Stimulated activated CD8-positive, alpha-beta memory T cell treated with anti-CD3 and anti-CD28 coated beads, Interleukin-4, amount 100 ng/mL, for 1 hour (primary cell): ENCODE measurements at places on chromosomes 4 and X.

DNA sequence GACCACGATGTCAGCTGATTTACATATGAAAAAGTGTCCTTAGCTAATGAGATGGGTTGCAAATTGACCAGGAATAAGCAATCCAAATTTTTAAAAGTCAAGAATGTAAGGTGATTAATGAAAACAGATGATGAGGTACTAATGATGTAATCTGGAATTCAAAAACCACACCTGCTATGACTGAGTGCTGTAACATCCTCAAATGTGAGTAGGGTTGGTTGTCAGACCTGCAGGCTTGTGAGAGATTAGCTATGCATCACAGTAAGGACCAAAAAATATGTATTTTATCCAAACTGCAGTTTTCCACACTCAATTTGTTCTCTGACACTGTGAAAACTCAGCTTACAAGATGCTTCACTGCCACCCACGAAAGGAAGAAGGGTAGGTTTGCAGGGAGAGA, 242.5 kb downstream of the OPHN1 start:
- DNase-seq = no peak

DNA sequence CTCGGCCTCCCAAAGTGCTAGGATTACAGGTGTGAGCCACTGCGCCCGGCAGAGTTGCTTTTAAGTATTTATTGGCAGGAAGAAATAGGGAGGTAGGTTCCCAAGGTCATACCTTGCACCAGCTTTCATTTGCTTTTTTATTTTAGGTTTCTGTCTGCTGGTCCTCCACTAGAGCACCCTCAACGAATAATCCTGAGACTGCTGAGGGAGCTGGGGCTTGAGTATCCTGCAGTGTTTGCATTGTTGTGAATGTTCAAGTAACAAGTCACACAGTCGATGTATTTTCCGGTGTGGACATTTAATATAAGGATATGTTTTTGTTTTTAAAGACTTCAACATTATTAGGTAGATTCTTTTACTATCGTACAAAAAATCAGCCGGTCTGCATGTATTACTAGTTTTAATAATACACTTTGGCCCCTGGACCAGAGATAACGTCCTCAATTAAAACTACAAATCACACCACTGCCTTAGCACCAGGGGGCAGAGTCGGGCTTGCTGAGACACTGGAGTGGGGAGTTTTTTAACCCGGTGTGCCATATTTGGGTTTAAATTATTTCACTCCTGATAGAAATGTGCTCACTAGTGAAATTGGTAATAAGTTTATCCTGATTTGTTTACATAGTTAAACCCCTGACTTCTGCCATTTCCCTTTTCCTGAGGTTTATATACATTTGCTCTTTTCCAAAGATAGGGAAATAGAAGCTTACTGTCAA, 11.6 kb downstream of the SMIM20 start:
- no peak for DNase-seq

DNA sequence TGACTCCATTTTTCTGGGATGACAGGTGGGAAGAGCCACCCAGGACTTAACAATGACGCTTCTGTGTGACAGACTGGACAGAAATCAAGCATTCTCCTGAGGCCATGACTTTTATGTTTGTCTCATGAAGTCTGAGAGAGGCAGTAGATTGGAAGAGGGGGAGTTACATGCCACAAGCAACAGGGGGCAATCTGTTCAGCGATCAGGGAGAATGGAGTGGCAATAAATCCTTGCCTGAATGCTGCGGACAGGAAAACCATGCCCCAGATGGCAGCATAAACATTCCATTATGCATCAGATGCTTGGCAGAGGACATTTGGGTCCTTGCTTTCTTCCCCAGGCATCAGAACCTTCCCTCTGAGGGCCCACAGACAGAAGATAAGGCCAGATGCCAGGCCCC, 312.4 kb upstream of the DIPK2B start:
- DNase-seq = no peak

DNA sequence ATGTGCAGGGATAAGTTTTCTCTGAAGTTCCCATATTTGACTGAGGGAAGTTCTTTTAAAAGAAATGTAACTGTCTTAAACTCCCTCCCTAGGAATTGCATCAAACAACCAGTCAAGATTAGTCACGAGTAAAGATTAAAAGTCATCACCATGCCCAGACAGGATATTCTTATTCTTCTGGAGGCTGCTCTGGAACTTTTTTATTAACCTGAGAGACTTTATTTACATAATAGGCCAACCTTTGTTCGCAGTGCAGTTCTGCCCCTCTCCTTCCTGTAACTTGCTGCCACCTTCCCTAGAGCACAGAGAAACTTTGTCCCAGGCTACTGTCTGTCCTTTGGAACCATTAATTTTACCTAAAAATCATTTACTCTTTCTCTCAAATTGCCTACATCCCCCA, 9.8 kb upstream of the HERC3 start:
- no peak for DNase-seq

- DNase-seq = no peak
Measured at GRCh38 chr4:11313157-11313943, 115.3 kb downstream of the HS3ST1 start.

DNA sequence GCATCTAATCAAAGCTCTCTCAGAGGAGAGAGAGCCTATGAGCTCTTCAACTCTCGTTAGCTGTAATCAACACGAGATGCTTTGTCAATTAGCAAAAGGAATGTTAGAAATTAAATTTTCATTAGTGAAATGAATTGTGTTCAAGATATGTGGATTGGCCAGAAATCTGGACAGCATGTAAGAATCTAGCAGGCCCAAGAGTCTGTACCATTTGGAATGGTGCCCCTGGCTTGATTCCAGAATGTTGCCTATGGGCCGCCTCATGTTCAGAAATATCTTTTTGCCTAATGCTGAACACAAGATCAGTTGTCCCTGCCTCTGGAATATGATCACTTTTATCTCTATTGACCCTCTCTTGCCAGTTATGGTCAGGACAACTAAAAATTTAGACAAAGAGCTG, 88.2 kb downstream of the RBM46 start:
- DNase-seq = no peak

DNA sequence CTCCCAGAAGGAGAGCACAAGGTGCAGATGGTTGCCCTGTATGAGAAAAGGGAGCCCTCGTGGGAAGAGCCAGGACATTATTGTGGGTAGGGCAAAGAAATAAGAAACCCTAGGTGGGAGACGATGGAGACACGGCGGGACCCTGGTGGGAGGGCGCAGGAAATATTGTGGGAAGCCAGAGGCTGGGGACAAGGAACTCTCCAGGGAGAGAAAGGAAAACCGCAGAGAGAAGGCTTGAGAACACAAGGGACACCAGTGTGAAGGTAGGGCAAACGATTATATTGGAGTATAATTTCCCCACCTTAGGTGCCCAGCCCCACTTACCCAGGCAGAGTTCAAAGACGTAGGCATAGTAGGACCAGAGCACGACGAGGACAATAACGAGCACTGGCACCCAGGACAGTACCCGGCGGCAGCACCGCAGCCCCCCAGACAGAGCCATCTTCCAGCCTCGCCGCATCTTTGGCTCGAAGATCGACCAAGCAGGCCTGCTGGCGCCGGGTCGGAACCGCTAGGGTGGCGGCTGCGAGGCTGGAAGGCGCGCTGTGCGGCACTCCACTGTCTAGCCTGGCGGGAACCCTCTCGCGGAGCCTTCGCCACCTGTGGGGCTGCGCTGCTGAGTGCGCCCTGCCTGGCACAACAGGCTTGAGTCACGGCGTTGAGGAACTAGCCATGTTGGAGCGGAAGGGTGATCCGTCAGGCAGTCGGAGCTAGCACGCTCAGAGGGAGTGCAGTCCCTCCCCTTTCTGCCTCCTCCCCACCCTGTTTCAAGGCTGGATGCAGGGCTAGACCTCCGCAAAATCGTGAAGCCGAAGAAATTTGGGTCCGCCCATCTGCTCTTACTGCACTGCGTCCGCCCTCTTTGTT, at the start of gene ZDHHC15:
ZDHHC15 (minus strand) TSS at position 473 of the 867 bp plus-strand sequence; CDS start at position 460, 13 bp downstream.
- no peak for DNase-seq

- no peak for DNase-seq
Measured at GRCh38 chr4:146267826-146268225, 53.5 kb downstream of the REELD1 start.
